ENCODE measurements at places on chromosomes 11 and 22. TPM values are rescaled to one million over a fixed set of nuclear protein-coding genes. Genes with fewer than 3 reads are reported as not detected.

The SNX32 gene
- total RNA-seq: 4.6 TPM

GRCh38 chr11:23789938-23790371, 706.9 kb upstream of the LUZP2 start:
- no peaks in the 10 kb centered on the region for H3K27me3 ChIP-seq
- no peak overlapping the region for H3K4me3 ChIP-seq
- peaks cover 15% of the 10 kb centered on the region for H3K4me1 ChIP-seq
- DNase-seq: no peak
- no peak overlapping the region for H3K27ac ChIP-seq
- H3K36me3 ChIP-seq: no peaks in the 10 kb centered on the region

DNA sequence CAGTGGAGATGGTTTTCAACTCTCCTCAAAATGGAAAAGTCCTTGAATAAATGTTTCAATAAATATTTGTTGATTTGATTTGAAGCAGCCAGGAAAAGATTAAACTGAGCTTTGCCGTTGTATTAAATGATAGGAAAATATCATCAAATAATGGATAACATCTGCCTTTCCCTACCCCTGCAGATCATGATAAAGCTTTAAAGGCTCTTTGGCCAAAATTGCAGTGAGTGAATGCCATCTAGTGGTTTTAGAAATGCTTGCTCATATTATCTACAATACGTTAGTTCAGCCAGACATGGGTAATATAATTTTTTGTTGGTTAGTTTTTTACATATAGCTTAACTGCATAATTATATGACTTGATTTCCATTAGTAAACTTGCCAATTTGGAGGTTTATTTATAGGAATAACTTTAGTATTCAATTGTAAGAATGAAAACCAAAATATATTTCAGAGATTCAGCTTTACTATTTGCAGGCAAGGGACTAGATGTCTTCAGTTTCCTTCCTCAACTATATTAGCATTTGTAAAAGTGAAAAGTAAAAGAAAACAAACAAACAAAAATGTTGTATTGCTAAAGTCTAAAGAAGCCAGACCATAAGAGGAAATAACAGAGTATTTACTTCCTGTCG, 159.2 kb downstream of the MSANTD4 start:
- no peak for DNase-seq
- no peak overlapping the region for H3K27ac ChIP-seq

DNA sequence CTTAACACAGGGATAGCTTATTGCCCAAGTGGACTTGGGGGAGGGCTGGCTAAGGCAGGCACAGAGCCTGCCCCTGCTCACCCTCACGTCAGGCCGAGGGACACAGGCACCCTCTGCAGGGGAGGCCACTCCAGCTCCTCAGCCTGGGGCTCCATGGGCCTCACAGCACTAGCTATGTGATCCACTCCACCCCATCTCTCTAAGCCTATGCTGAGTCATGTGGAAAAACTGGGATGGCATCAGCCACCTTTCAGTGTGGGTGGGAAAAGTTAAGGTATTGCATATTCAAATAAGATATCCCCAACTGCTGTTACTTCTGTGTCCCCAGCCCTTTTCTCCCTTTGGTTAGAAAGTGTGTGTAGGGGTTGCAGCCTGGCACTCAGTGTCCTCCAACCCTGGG, 22.3 kb downstream of the RANGAP1 start:
- no peak overlapping the region for H3K27ac ChIP-seq
- DNase-seq: no peak
- no peak overlapping the region for H3K4me3 ChIP-seq
- H3K27me3 ChIP-seq: no peaks in the 10 kb centered on the region
- no peaks in the 10 kb centered on the region for H3K4me1 ChIP-seq

DNA sequence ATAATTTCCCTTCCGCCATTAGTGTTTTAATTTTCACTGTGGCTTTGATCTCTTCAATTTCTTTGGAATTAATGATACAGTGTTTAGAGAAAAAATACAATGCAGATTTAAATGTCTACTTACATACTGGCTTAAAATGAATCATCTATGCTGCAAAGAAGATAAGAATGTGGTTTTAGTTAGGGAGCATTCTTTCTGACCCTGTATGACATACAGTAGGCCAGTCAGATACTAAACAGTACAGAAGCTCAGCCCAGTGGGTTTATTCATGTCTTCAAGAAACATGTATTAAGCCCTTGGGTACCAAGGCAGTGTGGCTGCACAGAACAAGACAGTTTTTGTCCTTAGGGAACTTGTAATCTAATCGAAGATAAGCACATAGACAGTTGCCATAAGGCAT, 268.8 kb downstream of the DDX10 start:
- no peak overlapping the region for H3K4me3 ChIP-seq
- peaks cover 6% of the 10 kb centered on the region for H3K4me1 ChIP-seq
- H3K36me3 ChIP-seq: no peaks in the 10 kb centered on the region
- H3K27me3 ChIP-seq: no peaks in the 10 kb centered on the region

Measured in progenitor cell of endocrine pancreas (in vitro differentiated cells).